Heart right ventricle (tissue), 16 donors: ENCODE measurements at places on chromosomes 16 and 17. TPM values are rescaled to one million over a fixed set of nuclear protein-coding genes. Genes with fewer than 3 reads are reported as not detected.

Gene KRTAP4-1
- not detected for polyA plus RNA-seq

Gene NAA60
- 41.6 TPM for polyA plus RNA-seq

Gene ZNF830
- polyA plus RNA-seq, result 6.9 TPM

Gene LGALS9B
- polyA plus RNA-seq, result not detected

Gene LITAFD
- polyA plus RNA-seq, result not detected

Gene SLC38A8
- polyA plus RNA-seq, result 30.8 TPM

Gene TP53TG3C
- polyA plus RNA-seq, result not detected

Gene ZSCAN32
- 7.0 TPM for polyA plus RNA-seq

Gene MMD
- polyA plus RNA-seq, result 9.7 TPM

Gene NOD2
- polyA plus RNA-seq, result 0.36 TPM

Gene EPX
- polyA plus RNA-seq, result not detected

Gene CFDP1
- polyA plus RNA-seq, result 63.6 TPM

Gene PGAP6
- polyA plus RNA-seq, result 27.8 TPM

Gene TOX3
- not detected for polyA plus RNA-seq

Gene SEZ6L2
- 0.61 TPM for polyA plus RNA-seq

Gene ETV4
- 2.8 TPM for polyA plus RNA-seq

Gene ALDOA
- 2,873 TPM for polyA plus RNA-seq

Gene ARL6IP1
- polyA plus RNA-seq, result 32.7 TPM

Gene CD300A
- polyA plus RNA-seq, result 1.9 TPM

Gene TBC1D3D
- 0.75 TPM for polyA plus RNA-seq

Gene PLA2G15
- polyA plus RNA-seq, result 33.7 TPM

Gene FLYWCH1
- 41.0 TPM for polyA plus RNA-seq

Gene PMFBP1
- 0.51 TPM for polyA plus RNA-seq

Gene GUCY2D
- polyA plus RNA-seq, result not detected

Gene CD19
- 0.06 TPM for polyA plus RNA-seq

Gene C16orf46
- 0.78 TPM for polyA plus RNA-seq

Gene CACNG5
- polyA plus RNA-seq, result not detected

Gene CCDC57
- 34.5 TPM for polyA plus RNA-seq

Gene ALDH3A2
- polyA plus RNA-seq, result 20.6 TPM

Gene RAPGEFL1
- polyA plus RNA-seq, result 21.9 TPM

Gene PPL
- 4.9 TPM for polyA plus RNA-seq

Gene GFAP
- 6.1 TPM for polyA plus RNA-seq

Gene DCAKD
- 21.1 TPM for polyA plus RNA-seq

Gene DRC3
- 3.0 TPM for polyA plus RNA-seq
